MV-4-11 (cell line): ENCODE measurements at places on chromosomes 5 and 9.

- DNase-seq: no peak
Measured at GRCh38 chr5:135238622-135239452, 160.2 kb downstream of the MACROH2A1 start.

DNA sequence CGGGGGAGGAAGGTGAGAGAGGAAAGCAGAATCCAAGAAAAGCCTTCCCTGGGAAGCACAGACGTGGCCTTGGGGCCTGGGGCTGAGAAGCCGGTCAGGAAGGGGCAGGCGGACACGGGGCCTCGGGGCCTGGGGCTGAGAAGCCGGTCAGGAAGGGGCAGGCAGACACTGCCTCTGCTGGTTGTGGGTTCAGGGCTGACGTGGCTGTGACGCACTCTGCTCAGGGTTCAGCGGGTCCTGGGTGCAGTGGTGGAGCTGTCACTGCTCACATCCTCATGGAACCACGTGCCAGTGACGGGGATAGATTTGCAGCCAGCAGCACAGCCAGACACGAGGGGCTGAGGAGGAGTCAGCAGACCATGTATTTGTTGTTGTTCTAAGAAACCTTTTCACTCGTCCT lies 12.8 kb downstream of the PAEP start:
- no peak for DNase-seq

- DNase-seq: no peak
Measured at GRCh38 chr9:92608241-92608908, 61.6 kb downstream of the IPPK start.

GRCh38 chr5:149957855-149958254 lies 2.7 kb upstream of the SLC26A2 start:
- no peak for DNase-seq

- no peak for DNase-seq
Measured at GRCh38 chr9:129454467-129455067, 166.3 kb downstream of the C9orf50 start.

- no peak for DNase-seq
Measured at GRCh38 chr9:121281614-121282276, 13.8 kb downstream of the GSN start.
